ENCODE measurements at places on chromosomes 3 and 15.
A peak's percentile ranks its signal among the peaks of the same experiment; 100 is the strongest.

DNA sequence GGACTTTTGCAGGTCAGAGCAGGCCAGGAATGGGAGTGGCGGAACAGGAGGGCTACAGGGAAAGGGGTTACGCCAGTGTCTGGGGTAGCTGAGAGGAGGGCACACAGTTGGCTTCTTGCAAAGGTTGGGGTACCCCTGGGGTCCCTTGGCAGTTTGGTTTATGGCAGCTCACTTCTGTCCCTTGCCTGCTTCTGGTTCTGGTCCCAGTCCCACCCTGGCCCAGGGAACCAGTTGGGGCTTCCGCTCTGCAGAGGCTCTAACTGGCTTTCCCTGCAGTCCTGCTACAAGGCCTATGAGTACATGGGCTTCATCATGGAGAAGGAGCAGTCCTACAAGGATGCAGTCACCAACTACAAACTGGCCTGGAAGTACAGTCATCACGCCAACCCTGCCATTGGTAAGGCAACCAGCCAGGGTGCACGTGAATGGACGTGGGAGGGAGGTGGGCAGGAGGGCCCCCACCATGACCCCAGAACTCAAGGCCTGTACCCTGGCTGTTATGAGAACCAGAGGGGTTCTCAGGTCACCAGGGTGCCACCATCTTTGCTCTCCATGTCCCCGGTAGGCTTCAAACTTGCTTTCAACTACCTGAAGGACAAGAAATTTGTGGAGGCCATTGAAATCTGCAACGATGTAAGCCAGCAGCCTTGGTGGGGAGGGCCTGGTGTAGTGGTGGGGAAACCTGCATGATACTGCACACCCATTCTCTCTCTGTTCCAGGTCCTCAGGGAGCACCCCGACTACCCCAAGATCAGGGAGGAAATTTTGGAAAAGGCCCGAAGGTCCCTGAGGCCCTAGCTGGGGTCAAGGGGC, 15.2 kb downstream of the CSRNP1 start:
- no peak for DNase-seq

DNA sequence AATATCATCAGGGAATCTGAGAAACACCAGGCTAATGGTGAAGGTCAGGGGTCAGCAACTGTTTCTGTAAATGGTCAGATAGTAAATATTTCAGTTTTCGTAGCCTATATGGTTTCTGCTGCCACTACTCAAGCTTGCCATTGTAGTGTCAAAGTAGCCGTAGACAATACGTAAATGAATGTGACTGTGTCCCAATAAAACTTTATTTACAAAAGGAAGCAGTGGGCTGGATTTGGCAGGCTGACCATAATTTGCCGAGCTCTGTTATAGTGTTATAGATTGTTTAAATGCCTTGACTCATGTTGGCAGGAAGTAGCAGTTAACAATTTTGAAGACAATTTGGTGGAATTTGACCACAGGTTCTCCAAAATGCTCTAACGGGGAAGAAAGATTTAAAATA, 548.2 kb downstream of the FOXP1 start:
- no peak for DNase-seq

DNA sequence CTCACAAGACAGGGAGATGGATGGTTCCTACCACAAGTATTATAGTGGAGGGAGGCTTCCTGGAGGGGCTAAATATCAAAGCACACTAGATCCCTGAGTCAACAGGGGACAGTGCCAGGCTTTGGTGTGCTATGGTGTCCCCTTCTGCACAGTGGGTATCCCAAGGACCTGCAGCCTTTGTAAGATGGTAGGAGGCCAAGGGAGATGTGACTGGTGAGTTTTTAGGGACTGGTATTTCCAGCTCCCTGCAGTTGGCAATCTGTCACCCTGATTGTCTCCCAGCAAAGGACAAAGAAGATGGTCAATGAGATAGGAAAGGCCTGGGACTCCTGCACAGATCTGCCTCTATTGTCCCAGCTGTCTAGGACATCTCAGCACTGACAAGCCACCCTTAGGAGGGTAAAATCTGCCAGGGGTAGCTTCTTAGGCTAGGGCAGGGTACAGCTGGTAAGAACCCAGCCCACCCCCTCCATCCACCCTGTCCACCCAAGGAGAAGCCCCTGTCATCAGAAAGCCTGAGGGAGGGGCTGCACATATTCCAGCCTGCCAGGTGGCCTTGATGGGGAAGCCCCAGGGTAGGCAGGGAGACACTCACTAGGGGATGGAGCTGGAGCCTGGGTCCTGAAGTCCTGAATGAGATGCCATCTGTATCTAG, 631 bp downstream of the CYP1A1 start:
- DNase-seq: no peak

- peak; percentile 4 for DNase-seq
Observed at GRCh38 chr3:166425900-166426611, 588.8 kb upstream of the BCHE start.

DNA sequence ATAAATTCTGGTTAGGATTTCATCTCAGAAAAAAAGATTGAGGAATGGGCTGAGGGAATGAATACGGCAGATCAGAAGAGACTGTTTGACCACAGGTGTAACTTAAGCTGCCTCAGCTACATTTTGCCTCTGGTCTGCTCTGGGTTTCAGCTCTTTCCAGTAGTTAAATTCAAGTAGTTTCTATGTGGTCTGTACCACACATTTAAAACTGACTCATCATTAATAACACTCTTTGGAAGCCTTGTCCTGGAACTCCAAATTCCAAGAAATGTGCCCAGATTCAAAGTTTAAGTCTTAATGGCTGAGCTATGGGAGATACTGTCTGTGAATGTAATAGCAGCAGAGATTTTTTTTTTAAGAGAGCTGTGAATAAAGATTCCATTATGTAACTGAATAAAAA, 133.1 kb upstream of the IGSF10 start:
- DNase-seq: no peak

DNA sequence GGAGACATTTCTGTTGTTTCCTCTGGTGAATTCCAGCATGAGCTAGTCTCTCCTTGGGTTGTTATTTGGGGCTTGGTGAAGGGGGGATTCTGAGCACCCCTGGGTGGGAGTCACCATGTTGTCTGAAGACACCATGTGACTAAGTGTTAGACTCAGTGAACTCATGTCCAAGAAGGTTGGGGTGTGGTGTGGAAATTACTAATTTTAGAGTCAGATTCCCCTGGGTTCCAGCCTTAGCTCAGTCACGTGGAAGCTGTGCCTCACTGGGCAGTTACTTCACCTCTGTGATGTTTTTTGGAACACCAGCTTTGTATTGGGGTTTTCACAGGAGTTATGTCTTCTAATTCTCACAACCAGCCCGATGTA, 171.5 kb downstream of the RPLP1 start:
- DNase-seq: no peak

All from HEK293T (cell line).